ENCODE measurements at places on chromosomes 6 and 20.

GRCh38 chr20:11246251-11246775 is 572.5 kb upstream of the JAG1 start:
- DNase-seq, result no peak

DNA sequence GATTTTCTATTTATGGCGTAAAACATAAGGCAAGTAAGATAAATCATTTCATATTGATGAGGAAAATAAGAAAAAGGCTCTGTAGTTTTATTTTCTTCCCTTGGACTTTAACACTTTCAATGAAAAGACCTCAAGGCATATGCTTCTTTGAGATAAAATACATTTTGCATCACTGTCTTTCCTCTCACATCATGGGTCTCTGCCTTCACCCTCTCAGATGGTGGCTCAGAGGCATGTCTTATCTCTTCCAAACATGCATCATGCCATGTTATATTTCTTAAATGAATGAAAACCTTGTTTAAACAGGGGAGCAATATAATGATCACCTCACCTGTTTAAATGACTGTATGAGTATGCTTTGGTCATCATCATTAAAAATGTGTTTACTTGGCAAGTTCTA is 59.3 kb downstream of the PRL start:
- no peak for DNase-seq

DNA sequence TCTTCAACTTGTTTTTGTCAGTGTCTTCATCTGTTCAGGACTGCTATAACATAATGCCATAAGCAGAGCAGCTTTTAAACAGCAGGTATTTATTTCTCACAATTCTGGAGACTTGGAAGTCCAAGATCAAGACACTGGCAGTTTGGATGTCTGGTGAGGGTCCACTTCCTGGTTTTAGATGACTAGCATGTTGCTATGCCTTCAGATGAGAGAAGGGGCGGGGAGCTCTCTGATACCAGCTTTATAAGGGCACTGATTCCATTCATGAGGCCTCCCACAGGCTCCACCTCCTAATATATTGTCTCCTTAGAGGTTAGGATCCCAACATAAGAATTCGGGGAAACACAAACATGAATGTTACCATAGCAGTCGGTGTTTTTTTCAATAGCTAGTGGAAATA is 52.9 kb downstream of the FAM83B start:
- DNase-seq, result no peak

DNA sequence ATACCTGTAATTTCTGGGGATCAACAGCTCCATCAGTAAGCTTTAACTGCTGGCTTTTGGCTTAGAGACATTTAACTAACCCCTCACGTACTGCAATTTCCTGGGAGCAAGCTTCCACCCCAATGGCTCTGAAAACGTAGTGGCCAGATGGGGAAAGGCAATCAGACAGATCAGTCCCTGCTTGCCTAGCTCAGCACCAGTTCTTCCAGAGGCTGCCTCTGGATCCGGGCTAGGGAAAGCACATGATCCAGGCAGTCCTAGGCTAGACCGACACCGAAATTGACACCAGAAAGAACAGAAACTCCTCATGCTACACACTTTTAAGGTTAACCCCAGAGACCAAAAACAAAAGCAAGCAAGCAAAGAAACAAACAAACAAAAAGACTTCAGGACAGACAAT is 13.3 kb downstream of the PREP start:
- no peak for DNase-seq
